Activated CD8-positive, alpha-beta memory T cell treated with anti-CD3 and anti-CD28 coated beads for 4 hours (primary cell): ENCODE measurements at places on chromosomes 6 and 20.

- no peak for DNase-seq
Measured at GRCh38 chr6:490251-491037, 98.9 kb downstream of the IRF4 start.

DNA sequence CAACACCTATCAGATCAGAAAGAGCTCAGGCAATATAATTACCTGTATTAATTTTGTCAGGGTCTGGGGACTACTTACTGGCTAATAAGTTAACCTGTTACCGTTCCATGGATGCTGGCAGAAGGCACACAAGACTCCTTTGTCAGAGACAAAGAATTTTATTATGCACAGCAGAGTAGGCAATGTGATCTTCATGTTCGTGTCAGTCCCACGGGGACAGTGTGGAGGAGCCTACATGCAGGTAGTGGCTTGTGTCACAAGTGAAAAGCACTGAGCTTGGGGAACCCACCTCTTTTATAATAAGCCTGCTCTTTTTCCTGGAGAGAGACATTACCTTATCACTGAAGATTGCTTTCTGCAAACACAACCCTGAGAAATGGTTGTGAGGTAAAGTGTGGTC, 96.9 kb downstream of the CD164 start:
- no peak for DNase-seq

- DNase-seq, result no peak
Measured at GRCh38 chr6:89430201-89430962, 2.6 kb upstream of the ANKRD6 start.

DNA sequence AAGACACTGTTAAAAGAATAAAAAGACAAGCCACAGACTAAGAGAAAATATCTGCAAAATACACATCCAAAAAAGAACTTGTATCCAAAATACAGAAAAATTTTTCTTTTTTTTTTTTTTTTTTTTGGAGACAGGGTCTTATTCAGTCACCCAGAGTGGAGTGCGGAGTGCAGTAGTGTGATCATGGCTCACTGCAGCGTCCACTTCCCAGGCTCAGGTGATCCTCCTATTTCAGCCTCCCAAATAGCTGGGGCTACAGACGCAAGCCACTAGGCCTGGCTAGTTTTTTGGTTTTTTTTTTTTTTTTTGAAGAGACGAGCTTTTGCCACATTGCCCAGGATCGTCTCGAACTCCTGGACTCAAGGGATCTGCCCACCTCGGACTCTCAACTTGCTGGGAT, 3.1 kb downstream of the ZUP1 start:
- DNase-seq, result no peak

DNA sequence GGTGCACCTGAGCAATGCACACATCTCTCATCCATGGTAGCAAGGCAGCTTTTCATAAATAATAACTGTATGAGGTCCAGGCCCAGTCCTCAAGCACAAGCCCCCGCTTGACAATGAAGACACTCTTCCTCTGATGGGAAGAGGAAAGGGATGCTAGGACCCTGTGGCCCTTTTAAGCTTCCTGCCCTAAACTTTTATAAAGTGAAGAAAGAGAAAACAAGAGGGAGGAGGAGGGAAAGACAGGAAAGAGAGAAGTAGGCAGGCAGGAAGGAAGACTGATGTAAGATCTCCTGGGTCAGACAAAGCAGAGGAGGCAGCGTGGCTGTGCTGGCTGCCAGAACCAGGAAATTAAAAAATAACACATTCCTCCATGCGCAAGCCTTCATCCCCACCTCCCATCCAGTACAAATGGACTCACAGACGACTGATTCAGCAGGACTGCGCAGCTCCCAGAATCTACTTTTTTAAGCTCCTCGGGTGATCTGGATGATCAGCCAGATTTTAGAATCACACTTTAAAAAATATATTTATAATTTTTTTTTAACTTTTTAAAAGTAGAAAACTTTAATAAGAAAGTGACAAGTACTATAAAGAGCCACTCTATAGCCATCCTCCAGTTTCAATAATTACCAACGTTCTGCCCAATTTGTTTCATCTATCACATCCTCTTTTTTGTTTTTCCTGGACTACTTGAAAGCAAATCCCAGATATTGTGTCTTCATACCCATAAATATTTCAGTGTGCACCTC, 16.5 kb downstream of the TNFAIP3 start:
- DNase-seq, result no peak

DNA sequence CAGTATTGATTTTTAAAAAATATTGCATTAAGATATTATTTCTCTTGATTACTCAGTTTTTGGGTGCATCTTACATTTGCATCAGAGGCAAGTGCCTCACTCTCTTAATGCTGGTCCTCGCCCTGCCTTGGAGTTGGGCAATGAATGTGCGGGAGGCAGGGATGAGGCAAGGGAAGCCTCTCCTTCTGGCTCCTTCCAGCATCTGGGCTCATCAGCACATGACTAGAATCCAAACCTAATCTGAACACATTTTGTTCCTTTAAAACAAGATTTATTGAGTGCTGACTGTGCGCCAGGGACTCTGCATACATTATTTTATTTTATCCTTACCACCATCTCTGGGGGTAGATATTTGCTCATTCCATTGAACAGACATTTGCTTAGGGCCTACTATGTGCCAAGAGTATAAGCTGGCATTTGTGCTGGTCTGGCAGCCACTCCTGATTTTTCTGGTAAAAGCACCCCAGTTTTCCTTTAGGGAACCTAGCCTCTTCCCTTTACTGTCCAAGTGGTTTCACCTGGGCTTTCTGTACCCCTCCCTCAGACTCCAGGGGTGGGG, 71.9 kb upstream of the ZNFX1 start:
- DNase-seq, result no peak

- no peak for DNase-seq
Measured at GRCh38 chr6:84273048-84273809, 45.8 kb upstream of the CEP162 start.

GRCh38 chr20:35954907-35955251, 577 bp upstream of the SCAND1 start:
- DNase-seq, result peak; percentile 7

DNA sequence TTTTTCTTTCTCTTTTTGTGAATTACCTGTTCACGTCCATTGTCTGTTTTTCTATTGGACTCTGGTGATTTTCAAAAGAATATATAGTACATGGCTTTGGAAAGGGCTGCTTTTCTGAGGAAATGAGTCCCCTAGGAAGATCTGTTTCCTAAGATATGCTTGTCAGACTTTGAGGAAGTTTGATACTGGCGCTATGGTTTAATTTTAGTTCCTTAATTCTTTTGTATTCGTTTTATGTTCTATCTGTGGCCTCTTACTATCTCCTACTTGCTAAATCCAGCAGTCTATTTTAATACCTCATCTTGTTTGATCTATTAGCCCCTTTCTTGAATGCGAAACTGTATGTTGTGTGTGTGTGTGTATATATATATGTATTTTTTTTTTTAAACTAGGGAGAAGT, 101.9 kb downstream of the LIN28B start:
- no peak for DNase-seq

DNA sequence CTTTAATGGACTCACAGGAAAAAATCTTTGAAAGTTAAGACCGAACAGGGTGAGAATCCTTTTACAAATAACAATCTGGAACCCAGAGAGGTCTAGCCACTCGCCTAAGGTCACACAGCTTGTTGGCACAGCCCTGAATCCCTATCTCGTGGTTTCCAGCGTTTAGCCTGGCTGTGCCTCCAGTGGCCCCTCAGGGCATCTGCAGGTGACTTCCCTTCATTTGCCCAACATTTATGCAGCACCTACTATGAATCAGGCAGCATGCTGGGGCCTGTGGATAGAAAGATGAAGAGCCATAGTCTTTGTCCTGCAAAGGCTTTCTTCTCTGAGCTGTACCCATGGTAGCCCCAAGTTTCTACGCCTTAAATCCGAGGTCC, 2.6 kb upstream of the NR2E1 start:
- no peak for DNase-seq

- DNase-seq, result no peak
Measured at GRCh38 chr6:50369996-50370395, 320.3 kb upstream of the DEFB112 start.

DNA sequence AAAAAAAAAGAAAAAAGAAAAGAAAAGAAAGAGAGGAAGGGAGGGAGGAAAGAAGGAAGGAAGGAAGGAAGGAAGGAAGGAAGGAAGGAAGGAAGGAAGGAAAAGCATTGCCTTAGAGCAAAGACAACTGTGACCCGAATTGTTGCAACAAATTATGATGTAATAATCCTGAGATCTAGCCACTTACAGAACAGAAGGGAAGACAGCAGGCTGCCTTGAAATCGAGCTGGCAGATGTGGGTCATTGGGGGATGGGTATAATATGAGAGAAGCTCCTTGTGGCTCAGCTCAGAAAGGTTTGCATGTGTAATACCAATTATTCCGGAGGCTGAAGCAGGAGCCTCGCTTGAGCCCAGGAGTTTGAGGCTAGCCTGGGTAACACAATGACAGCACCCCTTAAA, 208.1 kb upstream of the PROKR2 start:
- DNase-seq, result no peak

- no peak for DNase-seq
Measured at GRCh38 chr20:60219984-60220562, 261.9 kb downstream of the CDH26 start.

DNA sequence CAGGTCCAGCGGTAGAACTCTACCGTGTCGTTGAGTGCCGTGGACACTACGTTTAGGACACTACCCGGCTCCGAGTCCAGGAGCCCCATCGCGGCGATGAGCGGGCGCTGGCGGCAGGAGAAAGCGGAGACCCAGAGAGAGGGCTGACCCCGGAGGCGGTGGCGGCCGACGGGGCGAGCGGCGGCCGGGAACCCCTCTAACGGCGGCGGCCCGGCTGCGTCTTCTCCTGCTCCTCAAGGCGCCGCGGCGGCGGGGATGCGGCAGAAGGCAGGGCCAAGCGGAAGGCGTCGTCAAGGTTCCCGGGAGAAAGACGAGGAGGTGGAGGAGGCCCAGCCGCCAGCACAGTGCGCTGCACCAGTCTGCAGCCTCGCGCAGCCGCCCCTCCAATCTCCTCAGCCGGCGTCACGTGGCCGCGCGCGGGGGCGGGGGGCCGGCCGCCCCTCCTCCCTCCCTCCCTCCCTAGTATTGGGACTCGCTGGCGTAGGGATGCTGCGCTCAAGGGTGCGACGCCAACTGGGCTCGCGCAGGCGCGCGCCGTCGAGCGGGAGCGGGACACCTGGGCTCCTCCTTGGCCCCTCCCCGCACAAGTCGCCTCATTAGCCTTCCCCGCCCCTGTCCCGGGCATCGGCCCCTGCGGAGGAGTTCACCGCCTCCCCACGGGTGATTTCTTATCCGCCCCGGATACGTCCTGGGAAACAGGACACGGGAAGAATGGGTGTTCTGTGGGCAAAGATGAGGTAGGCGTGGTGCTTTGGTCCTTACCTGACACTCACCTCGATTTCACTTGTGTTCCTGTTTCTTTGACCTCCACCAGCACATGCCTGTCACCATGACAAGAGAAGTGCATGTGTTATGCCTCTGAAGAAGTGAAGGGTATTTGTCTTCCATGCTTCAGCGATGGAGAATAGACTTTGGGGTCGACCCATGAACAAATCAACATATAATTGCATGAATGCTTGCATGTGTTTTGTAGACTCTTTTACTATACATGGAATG, at the start of gene ELOVL4:
TSS of gene ELOVL4 (minus strand) at position 363 of the 996 bp plus-strand sequence. CDS start at position 89, 274 bp downstream.
- peak; percentile 29 for DNase-seq

DNA sequence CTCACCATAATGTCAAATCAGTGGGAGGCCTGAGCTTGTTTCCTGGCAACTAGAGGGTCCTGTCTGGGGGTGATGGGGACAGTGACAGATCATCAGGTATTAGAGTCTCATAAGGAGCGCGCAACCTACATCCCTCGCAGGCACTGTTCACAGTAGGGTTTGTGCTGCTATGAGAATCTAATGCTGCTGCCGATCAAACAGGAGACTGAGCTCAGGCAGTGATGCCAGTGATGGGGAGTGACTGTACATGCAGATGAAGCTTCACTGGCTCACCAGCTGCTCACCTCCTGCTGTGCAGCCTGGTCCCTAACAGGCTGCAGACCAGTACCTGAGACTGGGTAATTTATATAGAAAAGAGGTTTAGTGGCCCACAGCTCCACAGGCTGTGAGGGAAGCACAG, 147.3 kb downstream of the TTLL2 start:
- no peak for DNase-seq

GRCh38 chr20:40991181-40991889, 37.3 kb upstream of the TOP1 start:
- DNase-seq, result no peak

- no peak for DNase-seq
Measured at GRCh38 chr6:148445620-148446019, 103.0 kb downstream of the SASH1 start.
